ENCODE measurements at places on chromosomes 2 and 18. TPM values are rescaled to one million over a fixed set of nuclear protein-coding genes. Genes with fewer than 3 reads are reported as not detected.

- no peak overlapping the region for H3K27ac ChIP-seq
- H3K27me3 ChIP-seq = no peaks in the 10 kb centered on the region
- no peak for DNase-seq
- H3K4me1 ChIP-seq = peaks cover 5% of the 10 kb centered on the region
- H3K4me3 ChIP-seq = no peak overlapping the region
These were observed 11.0 kb upstream of the RAB31 start for GRCh38 chr18:9697121-9697520.

- no peaks in the 10 kb centered on the region for H3K27me3 ChIP-seq
- no peak for DNase-seq
- H3K36me3 ChIP-seq = no peaks in the 10 kb centered on the region
- peaks cover 5% of the 10 kb centered on the region for H3K4me1 ChIP-seq
- no peak overlapping the region for H3K4me3 ChIP-seq
These were observed 413.8 kb upstream of the SLC14A2 start for GRCh38 chr18:45201489-45201888.

- H3K4me3 ChIP-seq = no peak overlapping the region
- H3K27me3 ChIP-seq = no peaks in the 10 kb centered on the region
- H3K36me3 ChIP-seq = no peaks in the 10 kb centered on the region
- no peaks in the 10 kb centered on the region for H3K4me1 ChIP-seq
- H3K27ac ChIP-seq = no peak overlapping the region
- no peak for DNase-seq
These were observed 78.2 kb downstream of the COA5 start for GRCh38 chr2:98530114-98530513.

DNA sequence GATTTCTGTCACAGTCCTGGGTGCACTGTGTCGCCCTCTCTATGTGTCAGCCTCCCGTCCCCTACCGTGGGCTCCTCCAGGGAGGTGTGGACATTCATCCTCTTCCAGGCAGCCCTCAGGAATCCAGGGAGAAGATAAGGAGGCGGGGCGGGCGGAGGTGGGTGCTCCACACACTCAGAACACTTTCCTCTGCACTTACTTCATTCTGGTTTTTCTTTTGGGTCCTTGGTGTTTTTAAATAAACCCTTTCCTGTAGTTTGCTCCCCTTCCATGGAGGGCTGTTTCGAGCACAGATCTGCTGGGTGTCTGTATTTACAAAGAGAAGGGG, 183.9 kb downstream of the FAM210A start:
- no peaks in the 10 kb centered on the region for H3K36me3 ChIP-seq
- H3K4me1 ChIP-seq = no peaks in the 10 kb centered on the region
- no peak overlapping the region for H3K27ac ChIP-seq
- peaks cover 2% of the 10 kb centered on the region for H3K27me3 ChIP-seq
- no peak for DNase-seq

- no peak overlapping the region for H3K4me3 ChIP-seq
- peaks cover 18% of the 10 kb centered on the region for H3K4me1 ChIP-seq
- no peaks in the 10 kb centered on the region for H3K36me3 ChIP-seq
- no peak for DNase-seq
These were observed 17.5 kb downstream of the TGOLN2 start for GRCh38 chr2:85310330-85310729.

GRCh38 chr2:119223521-119224390, at the start of gene STEAP3:
TSS of gene STEAP3 (plus strand) at chr2:119223834. CDS start at chr2:119231013, 7,179 bp downstream.
- H3K27ac ChIP-seq = no peak within 1 kb of the TSS
- peaks cover 11% of the 10 kb centered on the region for H3K4me1 ChIP-seq

- H3K27me3 ChIP-seq = no peaks in the 10 kb centered on the region
- H3K4me1 ChIP-seq = peaks cover 21% of the 10 kb centered on the region
- H3K36me3 ChIP-seq = no peaks in the 10 kb centered on the region
These were observed 5.0 kb downstream of the KCTD1 start for GRCh38 chr18:26543373-26543772.

GRCh38 chr2:120436885-120437603, 91.1 kb downstream of the INHBB start:
- no peaks in the 10 kb centered on the region for H3K36me3 ChIP-seq
- H3K27ac ChIP-seq = no peak overlapping the region
- no peak overlapping the region for H3K4me3 ChIP-seq
- H3K27me3 ChIP-seq = peaks cover 17% of the 10 kb centered on the region
- no peak for DNase-seq

DNA sequence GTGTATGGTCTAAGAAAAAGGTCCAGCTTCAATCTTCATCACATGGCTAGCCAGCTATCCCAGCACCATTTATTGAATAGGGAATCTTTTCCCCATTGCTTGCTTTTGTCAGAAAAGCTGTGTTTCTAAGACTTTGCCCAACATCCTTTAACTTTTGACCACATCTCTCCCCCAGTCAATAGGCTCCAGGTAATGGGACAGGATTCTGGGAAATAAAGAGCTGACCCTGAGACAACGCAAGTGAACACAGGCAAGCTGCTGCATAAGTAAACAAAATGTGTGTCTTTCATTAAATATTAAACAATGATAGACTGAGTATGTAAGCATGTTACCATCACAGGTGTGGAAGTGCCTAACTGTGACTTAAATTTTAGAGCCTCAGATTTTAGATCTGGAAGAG, 23.0 kb downstream of the FAM110C start:
- no peaks in the 10 kb centered on the region for H3K36me3 ChIP-seq
- H3K4me3 ChIP-seq = no peak overlapping the region
- H3K4me1 ChIP-seq = no peaks in the 10 kb centered on the region
- DNase-seq = no peak

DNA sequence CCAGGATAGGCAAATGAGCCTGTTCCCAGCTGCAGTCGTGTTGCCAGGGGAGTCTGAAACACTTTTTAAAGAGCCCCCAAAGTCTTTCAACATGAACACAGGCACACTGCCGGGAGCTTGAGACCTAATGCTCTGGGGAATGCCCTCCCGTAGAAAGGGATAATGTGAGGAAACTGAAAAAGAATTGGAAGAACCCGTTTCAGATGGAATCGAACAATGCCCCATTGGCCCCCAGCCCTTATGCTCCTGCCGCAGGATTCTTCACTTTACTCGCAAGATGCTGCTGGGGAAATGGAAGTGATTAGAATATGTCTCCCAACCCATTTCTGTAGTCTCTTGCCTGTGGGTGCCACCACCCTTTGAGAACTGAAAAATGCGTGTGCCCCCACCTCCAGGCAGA, 136.3 kb upstream of the GATA6 start:
- H3K4me1 ChIP-seq = peaks cover 16% of the 10 kb centered on the region
- no peaks in the 10 kb centered on the region for H3K36me3 ChIP-seq
- DNase-seq = no peak
- peak overlapping the region; percentile 84 for H3K27ac ChIP-seq

- peak overlapping the region; percentile 95 for H3K27ac ChIP-seq
- H3K27me3 ChIP-seq = no peaks in the 10 kb centered on the region
- peak overlapping the region; percentile 93 for H3K4me3 ChIP-seq
- H3K4me1 ChIP-seq = peaks cover 7% of the 10 kb centered on the region
These were observed 650 bp downstream of the ORMDL1 start for GRCh38 chr2:189783451-189783926.

GRCh38 chr2:71637736-71638135, 184.4 kb downstream of the DYSF start:
- no peaks in the 10 kb centered on the region for H3K36me3 ChIP-seq
- H3K4me1 ChIP-seq = no peaks in the 10 kb centered on the region
- no peaks in the 10 kb centered on the region for H3K27me3 ChIP-seq
- H3K27ac ChIP-seq = no peak overlapping the region
- no peak for DNase-seq

DNA sequence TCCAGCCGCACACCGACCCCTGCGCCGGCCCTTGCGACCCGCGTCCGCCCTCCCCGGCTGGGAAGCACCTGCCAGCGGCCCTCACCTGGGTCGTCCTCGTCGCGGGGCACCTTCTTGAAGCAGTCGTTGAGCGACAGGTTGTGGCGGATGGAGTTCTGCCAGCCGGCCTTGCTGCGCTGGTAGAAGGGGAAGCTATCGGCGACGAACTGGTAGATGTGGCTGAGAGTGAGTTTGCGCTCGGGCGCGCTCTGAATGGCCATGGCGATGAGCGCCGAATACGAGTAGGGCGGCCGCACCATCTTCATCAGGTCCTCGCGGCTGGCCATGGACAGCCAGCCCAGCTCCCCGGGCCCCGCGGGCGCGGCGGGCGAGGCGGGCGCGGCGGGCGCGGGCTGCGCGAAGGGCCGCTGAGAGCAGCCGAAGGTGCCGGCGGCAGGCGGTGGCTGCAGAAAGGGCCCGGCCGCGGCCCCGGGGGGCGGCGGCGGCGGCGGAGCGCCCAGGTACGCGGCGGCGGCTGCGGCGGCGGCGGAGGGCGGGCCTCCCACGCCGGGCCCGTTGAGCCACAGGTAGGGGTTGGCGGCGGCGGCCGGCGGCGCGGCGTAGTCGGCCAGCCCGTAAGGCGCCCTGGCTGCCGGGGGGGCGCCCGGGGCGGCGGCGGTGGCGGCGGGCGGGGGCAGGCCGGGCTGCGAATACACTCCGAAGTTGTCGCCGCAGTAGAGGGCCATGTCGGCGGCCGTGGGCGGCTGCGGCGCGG, 505 bp downstream of the FOXI3 start:
- H3K36me3 ChIP-seq = no peaks in the 10 kb centered on the region
- no peak overlapping the region for H3K4me3 ChIP-seq
- no peak for DNase-seq

DNA sequence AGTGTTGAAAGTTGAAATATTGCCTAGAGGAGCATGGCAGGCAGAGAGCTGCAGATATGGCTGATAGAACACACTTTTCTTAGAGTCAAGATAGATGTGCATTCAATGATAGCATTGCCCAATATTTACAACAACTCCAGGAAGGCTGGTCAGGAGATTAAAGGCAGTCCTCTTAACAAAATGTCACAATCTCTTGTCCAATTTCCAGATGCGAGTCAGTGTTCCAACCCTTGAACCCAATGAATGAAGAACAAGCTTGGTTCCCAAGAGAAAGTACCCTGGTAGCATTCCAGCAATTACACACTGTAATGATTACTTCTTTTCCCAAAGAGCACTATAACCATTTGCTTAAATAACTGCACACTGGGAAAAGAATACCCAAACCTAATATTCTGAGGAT, 839.4 kb upstream of the VRK2 start:
- H3K36me3 ChIP-seq = no peaks in the 10 kb centered on the region
- no peak for DNase-seq
- no peak overlapping the region for H3K27ac ChIP-seq
- H3K4me3 ChIP-seq = no peak overlapping the region

GRCh38 chr2:115412501-115412900, 970.1 kb downstream of the DPP10 start:
- no peak for DNase-seq
- H3K27me3 ChIP-seq = no peaks in the 10 kb centered on the region
- no peaks in the 10 kb centered on the region for H3K36me3 ChIP-seq
- H3K27ac ChIP-seq = no peak overlapping the region

GRCh38 chr18:76985156-76985950, 147.2 kb downstream of the MBP start:
- no peaks in the 10 kb centered on the region for H3K4me1 ChIP-seq
- peaks cover 5% of the 10 kb centered on the region for H3K27me3 ChIP-seq
- DNase-seq = no peak
- no peak overlapping the region for H3K4me3 ChIP-seq
- no peaks in the 10 kb centered on the region for H3K36me3 ChIP-seq

DNA sequence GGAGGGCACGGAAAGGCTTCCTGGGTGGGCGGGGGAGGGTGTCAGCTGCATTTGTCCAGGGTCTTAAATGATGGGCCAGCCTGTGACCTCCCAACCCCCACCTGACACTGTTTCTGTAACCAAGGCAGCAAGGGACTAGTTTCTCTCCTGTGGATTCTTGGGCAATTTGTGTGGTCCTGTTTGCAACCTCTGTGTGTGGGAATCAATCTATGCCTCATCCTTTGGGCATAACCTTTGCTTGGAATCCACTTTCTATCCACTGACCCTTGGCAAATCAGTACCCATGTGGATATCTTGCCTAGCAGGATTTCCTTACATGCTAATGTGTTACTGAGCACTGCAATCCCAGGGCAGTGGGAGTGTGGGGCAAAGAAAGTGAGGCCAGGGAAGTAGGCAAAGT, 54.1 kb downstream of the GPR39 start:
- no peak overlapping the region for H3K4me3 ChIP-seq
- H3K4me1 ChIP-seq = no peaks in the 10 kb centered on the region

DNA sequence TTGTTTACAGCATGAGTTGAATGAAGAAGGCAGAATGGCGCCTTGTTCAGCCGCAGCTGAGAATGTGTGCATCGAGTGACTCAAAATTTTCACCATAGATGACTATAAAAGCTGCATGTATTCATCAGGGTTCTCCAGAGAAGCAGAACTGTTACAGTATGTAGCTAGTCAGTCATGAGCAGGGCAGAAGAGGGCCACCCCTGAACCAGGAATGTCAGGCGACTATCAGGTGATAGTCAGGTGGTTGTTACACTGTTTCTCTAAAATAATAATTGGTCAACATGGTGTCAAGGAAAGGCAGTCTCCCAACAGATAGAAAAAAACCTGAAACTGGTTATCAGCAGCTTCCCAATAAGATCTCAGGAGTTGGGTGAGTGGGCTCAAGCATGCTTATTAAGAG, 20.2 kb upstream of the NOSTRIN start:
- H3K4me1 ChIP-seq = no peaks in the 10 kb centered on the region
- H3K27me3 ChIP-seq = no peaks in the 10 kb centered on the region
- H3K27ac ChIP-seq = no peak overlapping the region
- H3K4me3 ChIP-seq = no peak overlapping the region
- H3K36me3 ChIP-seq = no peaks in the 10 kb centered on the region

GRCh38 chr2:212915121-212915782, 236.2 kb downstream of the IKZF2 start:
- H3K27ac ChIP-seq = no peak overlapping the region
- peak; percentile 38 for DNase-seq
- H3K4me1 ChIP-seq = no peaks in the 10 kb centered on the region
- no peak overlapping the region for H3K4me3 ChIP-seq

GRCh38 chr2:100344433-100344832, 22.1 kb upstream of the LONRF2 start:
- no peak for DNase-seq
- H3K4me1 ChIP-seq = no peaks in the 10 kb centered on the region
- no peaks in the 10 kb centered on the region for H3K36me3 ChIP-seq
- peaks cover 13% of the 10 kb centered on the region for H3K27me3 ChIP-seq
- H3K4me3 ChIP-seq = no peak overlapping the region

DNA sequence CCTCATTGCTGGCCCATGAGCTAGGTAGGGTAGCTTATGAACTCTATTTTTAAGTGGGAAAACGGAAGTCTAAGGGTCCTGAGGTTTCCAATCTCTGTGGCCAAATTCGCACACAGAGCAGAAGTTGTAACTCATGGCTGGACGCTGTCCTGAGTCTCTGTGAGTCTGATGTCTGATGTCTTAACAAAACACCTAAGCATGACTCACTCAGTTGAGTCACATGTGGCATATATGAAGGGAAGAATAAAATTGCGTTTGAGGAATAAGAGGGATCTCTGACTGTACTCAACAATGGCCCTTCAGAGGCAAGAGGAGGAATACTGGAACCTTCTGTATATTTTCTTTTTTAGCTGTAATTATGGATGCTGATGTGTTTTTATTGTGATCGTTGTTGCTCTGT, 569.7 kb downstream of the RIT2 start:
- H3K36me3 ChIP-seq = no peaks in the 10 kb centered on the region
- peak; percentile 84 for DNase-seq
- H3K4me1 ChIP-seq = peaks cover 7% of the 10 kb centered on the region
- H3K27me3 ChIP-seq = no peaks in the 10 kb centered on the region

L3MBTL4 gene
- total RNA-seq = 0.58 TPM

SNORC gene
- total RNA-seq = 3.1 TPM

CRYGB gene
- not detected for total RNA-seq

BOLL gene
- total RNA-seq = not detected

LDLRAD4 gene
- 40.1 TPM for total RNA-seq

FAM110C gene
- 1.4 TPM for total RNA-seq

RAB6C gene
- total RNA-seq = 0.14 TPM

ATAD2B gene
- 12.2 TPM for total RNA-seq

KCNIP3 gene
- total RNA-seq = 1.5 TPM

CXCR1 gene
- total RNA-seq = not detected

LIPG gene
- total RNA-seq = 11.0 TPM
